ENCODE measurements at places on chromosomes 12 and 14.

- no peak for DNase-seq
These were observed 114.0 kb upstream of the KRAS start for GRCh38 chr12:25364529-25365339.

DNA sequence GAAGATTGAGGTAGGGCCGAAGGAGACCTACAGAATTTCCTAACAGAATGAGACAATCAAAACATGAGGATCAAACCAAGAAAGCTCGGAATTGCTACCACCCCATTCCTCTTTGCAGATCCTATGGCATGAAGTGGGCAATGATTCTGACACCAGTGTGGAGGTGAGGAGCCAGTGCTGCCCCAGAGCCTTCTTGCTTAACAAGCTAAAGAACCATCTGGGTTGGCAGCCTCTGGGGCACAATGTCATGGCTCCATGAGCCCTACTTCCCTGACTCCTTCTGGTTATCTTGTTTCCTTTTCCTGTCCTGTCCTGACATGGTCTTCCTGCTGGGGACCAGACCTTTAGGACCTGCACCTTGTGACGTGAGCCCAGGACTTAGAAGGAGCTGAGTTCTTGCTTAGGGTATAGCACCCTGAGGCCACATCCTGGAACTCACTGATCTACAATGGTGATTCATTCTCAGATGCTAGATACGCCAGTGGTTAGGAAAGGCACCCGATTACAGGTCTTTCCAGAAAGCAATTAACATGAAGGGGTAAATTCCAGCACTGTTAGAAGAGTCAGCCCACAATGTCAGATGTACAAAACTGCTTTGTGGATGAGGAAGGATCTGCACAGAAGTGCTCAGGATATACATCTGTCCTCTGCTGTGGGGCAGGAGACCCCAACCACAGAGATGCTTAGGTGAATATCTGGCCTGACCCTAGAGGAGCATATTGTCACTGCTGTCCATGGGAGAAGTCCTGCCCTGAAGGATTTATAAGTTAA is 324.2 kb downstream of the ZFP36L1 start:
- DNase-seq = no peak

DNA sequence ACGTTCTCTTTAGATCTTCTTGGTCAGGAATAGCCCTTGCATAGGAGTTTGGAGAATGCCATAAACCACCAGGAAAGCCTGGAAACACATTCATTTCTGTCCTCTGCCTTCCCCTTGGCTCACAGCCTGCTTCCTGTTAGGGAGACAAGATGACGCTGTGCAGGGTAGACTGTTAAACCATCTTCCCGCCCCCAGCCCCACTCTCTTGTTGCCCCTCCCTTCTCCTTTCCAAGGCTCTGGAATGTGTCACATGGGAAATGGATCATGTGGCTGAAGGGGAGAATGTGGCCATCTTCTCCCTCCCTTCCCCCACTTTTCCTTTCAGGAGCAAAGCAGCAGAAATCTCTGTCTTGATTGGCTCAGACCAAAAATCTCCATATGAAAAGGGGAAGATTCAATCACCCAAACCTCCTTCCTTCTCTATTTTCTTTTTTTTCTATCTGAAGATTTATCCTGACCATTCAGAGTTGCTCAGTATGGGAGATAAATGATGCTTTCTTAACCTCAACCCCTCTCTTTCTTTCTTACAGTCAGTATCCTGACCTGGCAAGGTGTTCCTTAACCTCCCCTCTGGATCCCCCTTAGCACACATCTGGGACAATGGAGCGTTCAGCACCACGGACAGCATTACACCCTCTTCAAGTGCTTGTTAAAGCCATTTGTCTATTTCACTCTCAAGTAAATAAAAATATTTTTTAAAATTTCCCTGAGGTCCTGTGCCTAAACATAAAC is 11.4 kb downstream of the GPR19 start:
- DNase-seq = no peak

DNA sequence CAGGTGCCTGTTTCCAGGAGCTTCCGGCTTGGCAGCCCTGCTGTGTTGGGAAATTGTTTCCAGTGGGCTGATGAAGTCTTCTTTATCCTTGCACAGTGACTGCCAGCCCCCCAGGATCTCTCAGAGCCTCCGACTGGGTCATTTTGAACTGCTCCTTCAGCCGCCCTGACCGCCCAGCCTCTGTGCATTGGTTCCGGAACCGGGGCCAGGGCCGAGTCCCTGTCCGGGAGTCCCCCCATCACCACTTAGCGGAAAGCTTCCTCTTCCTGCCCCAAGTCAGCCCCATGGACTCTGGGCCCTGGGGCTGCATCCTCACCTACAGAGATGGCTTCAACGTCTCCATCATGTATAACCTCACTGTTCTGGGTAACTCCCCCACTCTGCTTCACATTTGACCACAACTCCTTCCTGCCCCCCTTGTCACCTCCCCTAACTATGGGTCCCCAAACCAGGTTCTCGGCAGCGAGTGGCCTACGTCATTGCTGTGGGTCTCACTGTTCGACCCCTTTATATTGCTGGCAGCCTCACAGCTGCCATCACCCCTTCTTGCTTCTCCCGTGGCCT is 2.3 kb downstream of the LAG3 start:
- DNase-seq = peak; percentile 62

DNA sequence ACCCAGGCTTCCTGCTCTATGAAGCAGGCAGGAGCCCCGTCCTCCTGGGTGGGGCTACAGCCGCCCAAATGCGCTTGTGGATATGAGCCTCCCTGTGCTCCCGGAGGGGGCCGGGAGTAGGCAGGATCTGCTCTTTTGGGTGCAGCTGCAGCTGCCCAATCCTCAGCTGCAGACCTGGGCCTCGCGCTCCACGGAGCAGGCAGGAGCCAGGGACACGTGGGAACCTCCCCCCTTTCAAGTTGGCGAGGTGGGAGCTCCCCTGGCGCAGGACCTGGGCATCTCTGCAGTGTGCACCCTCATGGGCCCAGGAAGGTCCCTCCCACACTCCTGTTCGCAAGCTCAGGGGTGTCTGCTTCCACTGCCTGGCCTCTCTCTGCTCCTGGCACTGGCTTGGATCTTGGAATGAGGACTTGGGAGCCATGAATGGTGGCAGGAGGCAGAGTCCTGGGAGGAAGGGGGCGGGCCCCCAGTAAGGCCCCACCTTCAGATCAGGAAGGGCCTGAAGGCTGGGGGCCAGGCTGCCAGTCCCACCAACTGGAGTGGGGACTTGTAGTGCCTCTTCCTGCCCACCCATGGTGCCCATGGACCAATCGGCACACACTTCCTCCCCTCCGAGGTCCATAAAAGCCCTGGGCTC is 61.3 kb downstream of the KLRG1 start:
- DNase-seq = no peak

- no peak for DNase-seq
These were observed 132.7 kb downstream of the SPTSSA start for GRCh38 chr14:34329301-34329700.

GRCh38 chr12:111405859-111406473 is at the start of gene SH2B3:
Gene SH2B3 (plus strand): TSS chr12:111405923. CDS start chr12:111418146, 12,223 bp downstream.
- no peak for DNase-seq

- DNase-seq = no peak
These were observed 2.3 kb upstream of the SLC25A3 start for GRCh38 chr12:98591209-98591608.

DNA sequence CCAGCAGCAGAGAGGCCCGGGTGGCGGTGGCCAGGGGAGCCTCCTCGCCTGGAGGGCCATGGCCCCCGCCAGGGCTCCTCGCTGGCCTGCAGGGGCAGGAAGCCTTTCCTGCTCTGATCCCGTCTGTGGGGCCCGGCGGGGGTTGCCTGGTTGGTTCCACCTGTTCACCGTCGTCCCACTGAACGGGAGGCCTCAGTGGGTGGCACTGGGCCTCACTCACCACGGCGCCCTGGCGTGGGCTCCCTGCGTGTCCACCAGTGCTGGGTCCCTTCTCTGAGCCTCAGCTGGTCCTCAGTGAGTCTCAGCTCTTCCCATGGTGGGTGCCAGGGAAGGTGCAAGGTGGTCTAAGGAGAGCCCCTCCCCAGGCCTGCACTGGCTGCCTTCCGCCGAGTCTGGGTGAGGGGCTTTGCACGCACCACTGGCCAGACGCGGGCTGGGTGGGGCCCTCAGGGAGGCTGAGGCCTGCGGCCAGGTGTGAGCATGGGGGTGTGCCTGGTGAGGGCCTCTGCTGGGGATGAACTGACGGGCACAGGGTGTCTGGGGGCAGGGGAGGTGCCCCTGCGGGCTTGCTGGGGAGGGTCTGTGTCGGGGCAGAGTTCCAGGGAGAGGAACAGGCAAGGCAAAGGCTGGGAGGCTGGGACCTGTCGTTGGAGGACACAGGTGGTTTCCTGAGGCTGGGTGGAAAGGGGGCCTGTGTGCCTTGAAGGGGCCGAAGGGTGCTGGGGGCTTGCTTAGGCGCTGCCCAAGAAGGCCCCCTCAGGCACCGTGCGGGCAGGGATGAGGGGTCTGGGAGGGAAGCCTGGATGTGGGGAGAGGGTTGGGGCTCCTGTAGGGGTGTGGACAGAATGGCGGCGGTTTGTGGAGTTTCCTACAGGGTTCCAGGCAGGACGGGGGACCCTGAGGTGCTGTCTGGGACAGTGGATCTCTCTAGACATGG is 339.8 kb downstream of the TMEM121 start:
- no peak for DNase-seq

- DNase-seq = no peak
These were observed 4.9 kb downstream of the CACNA2D4 start for GRCh38 chr12:1913377-1914113.

GRCh38 chr14:28707814-28708213 is 58.8 kb upstream of the FOXG1 start:
- no peak for DNase-seq

GRCh38 chr14:61730756-61731373 is 31.4 kb upstream of the SNAPC1 start:
- no peak for DNase-seq

DNA sequence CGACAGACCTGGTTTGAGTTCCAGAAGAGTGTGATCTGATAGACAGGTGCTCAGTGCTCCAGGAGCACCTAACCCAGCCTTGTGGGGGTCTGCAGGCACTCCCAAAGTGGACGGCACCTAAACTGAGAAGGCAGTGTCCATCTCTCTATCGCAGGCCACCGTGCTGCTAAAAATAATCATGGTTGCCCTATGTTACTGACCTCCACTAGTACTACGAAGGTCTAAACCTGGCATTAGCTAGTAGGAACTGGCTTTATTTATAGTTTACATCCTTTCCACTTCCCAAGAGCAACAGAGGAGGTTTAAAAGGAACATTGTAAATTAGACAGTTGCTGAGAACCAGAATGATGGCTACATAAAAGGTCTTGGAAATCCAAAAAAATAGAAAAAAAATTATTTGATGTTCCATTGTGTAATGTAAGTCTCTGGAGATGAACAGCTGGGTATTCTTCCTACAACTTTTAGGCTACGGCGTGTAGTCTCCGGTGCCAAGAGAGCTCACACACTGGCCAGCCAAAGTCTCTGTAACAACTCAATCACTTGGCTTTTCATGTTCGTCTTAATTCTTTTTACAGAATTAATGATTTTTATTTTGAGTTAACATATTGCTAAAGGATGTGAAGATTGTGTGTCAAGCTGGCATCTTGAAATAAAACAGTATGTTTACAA is 27.3 kb downstream of the PPFIBP1 start:
- no peak for DNase-seq

GRCh38 chr12:124279846-124280360 is 15.0 kb upstream of the RFLNA start:
- no peak for DNase-seq

DNA sequence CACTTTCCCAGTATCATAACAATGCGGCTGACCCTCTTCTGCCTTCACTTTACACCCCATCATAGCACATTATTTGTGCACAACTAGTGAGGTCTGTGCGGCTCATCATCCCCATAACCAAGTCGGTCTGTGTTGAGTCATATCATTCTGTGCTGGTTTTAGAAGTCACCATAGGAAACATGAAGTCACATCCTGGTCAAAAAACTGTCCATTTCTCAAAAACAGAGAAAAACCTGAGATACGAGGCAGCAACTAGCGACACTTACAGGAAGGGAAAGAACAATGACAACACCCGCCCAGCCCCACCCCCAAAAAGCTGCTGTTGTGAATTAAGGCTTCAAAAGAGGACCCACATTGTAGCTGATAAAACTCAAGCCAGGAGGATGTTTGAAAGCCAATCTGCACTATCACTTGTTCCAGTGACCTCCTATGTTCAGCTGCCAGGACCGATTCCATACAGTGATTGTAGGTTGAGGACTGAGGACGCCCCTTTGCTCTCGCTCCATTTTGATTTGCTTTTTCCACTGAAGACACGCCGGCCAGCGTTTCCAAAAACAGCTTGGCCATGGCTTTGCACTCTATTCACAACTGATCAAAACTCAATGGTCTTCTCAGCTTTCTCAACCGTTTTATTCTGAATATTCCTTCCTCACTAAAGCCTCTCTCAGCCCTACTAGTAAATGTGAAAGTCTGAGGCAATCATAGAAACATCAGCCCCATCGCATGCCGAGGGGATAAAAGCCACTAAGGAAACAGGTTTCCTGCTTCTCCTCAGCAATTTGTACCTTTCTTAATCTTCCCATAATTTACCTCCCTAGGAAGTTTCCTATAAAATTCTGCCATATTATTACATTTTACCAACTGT is 87.5 kb downstream of the DUSP16 start:
- peak; percentile 62 for DNase-seq

- DNase-seq = no peak
These were observed 33.9 kb upstream of the NR2C1 start for GRCh38 chr12:95107362-95107761.

GRCh38 chr14:55951341-55952206 is 166.6 kb upstream of the PELI2 start:
- DNase-seq = no peak

DNA sequence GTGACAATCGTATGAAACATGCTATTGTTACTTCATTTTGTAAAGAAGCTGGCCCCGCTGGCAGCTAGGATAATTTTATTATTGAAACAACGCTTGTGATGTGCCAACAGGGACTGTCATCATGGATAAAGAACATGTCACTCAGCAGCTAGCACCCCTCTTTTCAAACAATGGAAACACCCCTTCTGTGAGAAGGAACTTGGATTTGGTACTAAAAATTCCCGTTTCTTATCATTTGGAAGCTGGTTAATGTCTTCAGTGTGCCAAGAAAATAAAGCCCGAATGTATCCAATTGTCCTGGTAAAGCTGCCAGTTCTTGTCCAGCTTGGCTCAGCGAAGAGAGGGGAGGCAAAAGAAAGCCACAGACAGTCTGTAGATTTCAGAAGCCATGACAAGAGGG is 186.6 kb downstream of the PHLDA1 start:
- no peak for DNase-seq

DNA sequence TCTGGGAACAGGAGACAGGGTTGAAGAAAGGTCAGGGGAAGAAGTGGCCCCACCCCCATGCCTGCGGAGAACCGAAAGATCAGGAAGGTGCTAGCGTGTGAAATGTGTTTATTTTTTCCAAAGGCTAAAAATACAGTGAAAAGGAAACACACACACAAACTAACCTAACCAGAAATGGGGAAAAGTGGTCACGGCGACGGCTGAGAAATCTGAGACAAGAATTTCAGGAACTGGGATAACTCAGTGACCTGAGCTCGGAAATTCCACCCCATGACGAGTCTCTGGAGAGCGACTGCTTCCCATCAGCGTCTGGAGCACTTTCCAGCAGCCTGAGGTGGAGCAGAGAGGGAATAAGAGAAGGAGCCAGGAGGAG is 16.6 kb upstream of the RND1 start:
- no peak for DNase-seq

Data from CD4-positive, alpha-beta T cell treated with Interleukin-15 for 1 hour (primary cell).